ENCODE measurements at places on chromosomes 11 and 22.

- no peak for DNase-seq
These were observed 14.4 kb downstream of the MUC15 start for GRCh38 chr11:26557666-26558065.

DNA sequence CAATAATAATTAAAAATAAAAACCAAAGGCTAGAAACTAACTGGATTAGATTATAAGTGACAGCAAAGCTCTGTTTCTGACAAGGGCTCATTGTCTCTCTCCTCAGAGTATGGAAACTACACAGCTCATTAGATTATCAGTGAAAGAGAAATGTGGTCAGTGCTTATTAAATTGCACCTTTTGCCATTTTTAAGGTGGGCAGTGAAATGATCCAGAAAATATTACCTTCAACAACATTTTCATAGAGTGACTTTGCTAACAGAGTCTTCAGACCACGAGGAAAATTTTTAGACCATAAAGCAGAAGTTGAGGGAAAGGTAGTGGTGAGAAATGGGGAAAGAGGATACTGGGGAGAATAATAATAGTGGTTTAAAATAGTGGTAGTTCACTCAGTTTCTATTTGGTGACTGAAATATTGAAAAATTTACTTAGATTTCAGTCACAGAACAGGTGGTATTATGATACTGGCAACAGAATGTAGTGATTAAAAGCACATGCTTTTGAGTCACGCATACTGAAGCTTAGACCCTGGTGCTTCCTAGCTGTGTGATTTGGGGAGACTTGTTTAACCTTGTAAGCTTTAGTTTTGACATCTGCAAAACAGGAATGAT lies 684.0 kb upstream of the CCDC90B start:
- DNase-seq: no peak

GRCh38 chr11:119713359-119714040 lies 15.5 kb downstream of the NECTIN1 start:
- no peak for DNase-seq

DNA sequence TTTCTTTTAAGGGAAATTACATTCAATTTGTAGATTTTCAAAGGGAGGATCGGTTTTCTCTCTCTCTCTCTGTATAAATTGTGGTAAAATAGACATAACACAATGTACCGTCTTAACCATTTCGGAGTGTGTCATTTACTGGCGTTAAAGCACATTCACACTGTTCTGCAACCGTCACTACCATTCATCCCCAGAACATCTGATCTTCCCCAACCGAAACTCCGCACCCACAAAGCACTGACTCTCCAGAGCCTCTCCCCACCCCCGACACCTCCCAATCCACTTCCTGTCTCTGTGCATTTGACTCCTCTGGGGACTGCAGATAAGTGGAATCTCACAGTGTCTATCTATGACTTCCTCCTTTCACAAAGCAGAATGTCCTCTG lies 15.9 kb upstream of the GRAMD4 start:
- DNase-seq: no peak

- no peak for DNase-seq
These were observed 16.0 kb upstream of the EFCAB6 start for GRCh38 chr22:43827926-43828724.

DNA sequence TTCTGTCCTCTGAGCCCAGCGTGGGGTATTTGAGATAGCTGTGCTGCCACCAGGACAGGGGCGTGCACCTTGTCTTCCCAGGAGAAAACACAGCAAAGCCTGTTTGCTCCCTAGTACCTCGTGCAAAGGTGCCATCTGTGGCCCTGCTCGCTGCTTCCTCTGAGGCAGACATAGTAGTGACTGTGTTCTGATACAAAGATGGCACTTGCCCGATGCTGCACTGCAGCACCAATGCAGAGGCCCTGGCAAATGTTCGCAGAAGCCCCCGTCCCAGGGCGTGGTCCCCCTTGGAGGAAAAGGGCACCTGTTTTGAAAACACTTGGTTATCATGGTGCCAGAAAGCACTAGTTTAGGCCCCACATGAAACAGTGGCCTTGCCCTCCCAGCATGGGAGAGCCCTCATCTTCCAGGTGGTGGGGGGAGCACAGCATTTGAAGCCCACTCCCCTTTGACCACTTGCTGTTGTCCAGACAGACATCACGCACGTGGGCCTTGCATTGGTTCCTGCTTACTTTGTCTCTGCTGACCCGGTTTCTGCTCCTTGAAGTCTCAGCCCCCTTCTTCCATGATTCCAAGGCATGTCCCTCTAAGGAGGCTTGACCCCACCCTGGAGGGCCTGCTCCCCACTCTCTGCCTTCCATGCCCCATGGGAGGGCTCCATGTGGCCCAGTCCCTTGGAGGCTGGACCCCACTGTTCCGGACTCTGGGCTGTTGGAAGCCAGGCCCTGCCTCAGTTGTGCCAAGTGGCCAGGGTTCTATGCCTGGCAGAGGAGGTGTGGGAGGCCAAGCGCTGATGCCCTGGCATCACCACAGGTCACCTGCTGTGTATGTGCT lies 109.4 kb downstream of the KCNQ1OT1 start:
- DNase-seq: no peak

DNA sequence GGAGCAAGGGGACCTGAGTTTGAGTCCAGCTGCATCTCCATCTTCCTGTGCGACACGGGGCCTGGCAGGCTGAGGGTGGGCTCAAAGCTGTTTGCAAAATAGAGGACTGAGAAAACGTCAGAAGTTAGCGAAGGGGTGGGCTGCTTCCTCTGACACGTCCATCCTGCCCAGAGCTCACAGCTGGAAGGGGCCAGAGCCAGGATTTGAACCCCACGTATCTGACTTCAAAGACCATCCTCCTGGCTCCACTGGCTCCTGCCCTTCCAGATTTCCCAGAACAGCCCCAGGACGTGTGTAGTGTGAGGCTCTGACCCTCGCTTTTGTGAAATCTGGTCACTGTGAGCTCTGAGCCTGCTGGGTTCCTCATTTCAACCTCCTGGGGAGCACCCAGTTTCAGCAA lies 56.3 kb downstream of the CD82 start:
- DNase-seq: no peak

GRCh38 chr22:45294030-45294429 lies 9.3 kb downstream of the UPK3A start:
- no peak for DNase-seq

Data from stimulated activated CD8-positive, alpha-beta memory T cell treated with anti-CD3 and anti-CD28 coated beads, Interleukin-4, amount 100 ng/mL, for 1 hour (primary cell).